CD4-positive, alpha-beta T cell treated with Interleukin-4 for 4 hours (primary cell): ENCODE measurements at places on chromosomes 3 and 15.

DNA sequence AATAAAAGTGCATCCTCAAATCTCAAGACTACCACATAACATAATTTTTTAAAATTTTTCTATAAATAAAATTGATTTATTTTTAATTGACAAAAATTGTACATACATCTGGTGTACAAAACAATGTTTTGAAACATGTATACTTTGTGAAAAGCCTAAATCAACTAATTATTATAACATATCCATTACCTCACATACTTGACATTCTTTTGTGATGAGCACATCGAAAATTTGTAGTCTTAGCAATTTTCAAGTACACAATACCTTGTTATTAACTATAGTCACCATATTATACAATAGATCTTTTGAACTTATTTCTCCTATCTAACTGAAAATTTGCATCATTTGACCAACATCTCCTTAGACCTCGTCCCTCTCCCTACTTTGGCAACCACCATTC lies 7.9 kb upstream of the WNT5A start:
- DNase-seq = no peak

DNA sequence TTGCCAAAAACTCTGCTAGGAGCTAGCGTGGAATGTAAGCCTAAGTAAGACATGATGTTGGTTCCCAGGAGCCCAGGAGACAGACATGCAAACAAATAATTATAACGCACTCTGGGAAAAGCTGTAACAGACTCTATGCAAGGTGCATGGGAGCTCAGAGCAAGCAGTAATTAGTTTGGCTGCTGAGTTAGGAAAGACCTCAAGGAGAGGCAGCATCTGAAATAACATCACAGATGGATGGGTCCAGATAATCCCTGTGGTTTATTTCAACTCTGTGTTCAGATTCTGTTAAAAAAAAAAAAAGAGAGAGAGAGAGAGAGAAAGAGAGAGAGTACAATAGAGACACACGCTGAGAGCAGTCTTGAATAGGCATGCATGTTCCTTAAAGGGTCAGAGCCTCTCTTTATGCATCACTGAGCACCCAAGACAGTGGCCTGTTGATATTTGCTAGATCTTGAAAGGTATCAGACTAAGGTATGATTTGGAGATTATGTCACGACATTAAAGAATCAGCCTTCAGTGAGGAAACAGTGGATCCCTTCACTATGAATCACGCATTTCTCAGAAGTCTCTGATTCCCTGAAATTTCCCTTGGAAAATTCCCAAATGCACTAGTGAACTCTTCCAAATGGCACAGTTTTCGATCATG lies 124.4 kb upstream of the LIPC start:
- DNase-seq = no peak

DNA sequence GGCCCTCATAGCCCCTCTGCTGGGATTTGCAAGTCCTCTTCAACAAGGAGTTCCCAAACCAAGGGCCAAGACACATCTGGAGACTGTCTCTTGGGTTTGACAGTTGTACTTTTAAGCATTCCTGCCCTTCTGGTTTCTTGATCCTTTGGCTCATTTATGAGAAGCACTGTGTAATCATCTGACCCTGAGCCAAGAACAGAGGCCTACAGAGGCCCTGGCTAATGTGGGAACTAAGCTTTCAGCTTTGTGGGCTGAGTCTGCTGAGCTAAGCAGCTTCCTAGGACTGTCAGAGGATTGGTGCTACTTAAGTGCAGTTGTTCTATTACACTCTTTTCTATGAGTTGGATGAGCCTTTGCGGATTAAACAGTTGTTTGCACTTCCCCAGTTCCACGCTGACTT lies 178.3 kb downstream of the KBTBD8 start:
- no peak for DNase-seq

DNA sequence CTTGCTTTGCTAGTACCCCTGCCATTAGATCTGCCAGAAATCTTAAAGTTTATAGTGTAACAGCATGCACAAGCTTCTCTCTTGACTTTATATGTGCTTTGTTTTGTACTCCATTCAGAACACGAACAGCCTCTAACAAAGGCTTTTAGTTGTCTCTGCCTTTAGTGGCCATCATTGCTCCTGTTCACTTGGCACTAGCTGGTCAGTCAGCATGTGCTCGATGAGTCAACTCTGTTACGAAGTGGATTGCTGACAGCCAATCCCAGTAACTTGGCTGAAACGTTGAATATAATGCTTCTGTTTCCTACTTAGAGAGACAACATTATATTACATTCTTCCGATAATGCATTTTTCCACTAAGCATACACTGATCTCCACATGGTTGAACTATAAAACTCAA lies 349.2 kb downstream of the NAALADL2 start:
- no peak for DNase-seq

GRCh38 chr3:65899226-65899625 lies 139.5 kb downstream of the MAGI1 start:
- DNase-seq = no peak

GRCh38 chr15:79373113-79373512 lies 59.0 kb upstream of the MINAR1 start:
- DNase-seq = no peak
